Fibroblast of skin of right biceps (primary cell): ENCODE measurements at places on chromosomes 1 and 21.

GRCh38 chr1:225849925-225850324 lies 32.3 kb downstream of the TMEM63A start:
- DNase-seq: no peak

DNA sequence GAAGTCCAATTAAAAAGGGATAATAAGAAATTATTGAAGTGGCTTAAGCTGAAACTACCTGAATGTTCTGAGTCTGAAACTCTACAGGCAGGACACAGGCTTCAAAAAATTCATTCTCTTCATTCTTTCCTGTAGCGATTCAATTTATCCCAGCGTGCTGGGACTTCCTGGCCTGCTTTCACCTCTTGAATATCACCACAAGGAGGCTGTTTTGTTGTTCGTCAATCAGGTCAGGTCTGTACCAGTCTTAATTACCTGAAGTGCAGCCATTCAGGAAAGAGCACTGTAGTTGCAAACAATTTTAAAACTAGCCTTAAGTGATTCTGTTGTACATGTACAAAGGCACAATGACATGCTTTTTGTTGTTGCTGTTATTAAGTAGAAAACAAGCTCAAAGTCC lies 38.4 kb downstream of the FYB2 start:
- no peak for DNase-seq

GRCh38 chr1:67097305-67097704 lies 37.5 kb downstream of the C1orf141 start:
- DNase-seq: no peak

GRCh38 chr1:201493757-201494617 lies 12.9 kb downstream of the CSRP1 start:
- DNase-seq: no peak

GRCh38 chr1:234852659-234853058 lies 242.7 kb upstream of the IRF2BP2 start:
- no peak for DNase-seq

DNA sequence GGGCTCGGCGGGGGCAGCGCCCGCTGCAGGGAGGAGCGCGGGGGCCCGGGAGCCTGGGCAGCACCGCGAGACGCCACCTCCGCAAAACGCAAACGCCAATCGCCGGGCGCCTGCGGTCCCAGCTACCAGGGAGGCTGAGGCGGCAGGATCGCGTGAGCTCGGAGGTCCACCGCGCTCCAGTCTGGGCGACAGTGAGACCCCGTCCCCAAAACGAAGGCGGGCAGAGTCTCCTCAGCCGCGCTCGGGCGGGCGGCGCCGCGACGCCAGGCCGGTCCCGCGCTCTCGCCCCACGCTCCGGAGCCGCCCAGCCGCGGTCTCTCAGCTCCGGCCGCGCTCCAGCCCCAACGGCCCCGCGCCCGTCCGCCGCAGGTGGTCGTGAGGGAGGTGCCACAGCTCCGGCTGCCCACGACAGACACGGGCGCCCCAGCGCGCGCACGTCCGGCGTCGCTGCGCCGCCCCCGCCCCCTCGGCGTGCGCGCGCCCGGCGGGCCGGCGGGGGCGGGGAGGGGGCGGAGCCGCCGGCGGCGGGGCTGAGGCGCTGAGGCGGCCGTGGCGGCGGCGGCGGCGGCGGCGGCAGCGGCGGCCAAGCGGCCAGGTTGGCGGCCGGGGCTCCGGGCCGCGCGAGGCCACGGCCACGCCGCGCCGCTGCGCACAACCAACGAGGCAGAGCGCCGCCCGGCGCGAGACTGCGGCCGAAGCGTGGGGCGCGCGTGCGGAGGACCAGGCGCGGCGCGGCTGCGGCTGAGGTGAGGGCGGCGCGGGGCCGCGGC lies at the start of gene ADARB1:
ADARB1 (plus strand) TSS at position 533 of the 770 bp plus-strand sequence. CDS start 97,077 bp downstream, outside the sequence.
- DNase-seq: peak; percentile 73
